Omental fat pad (tissue), 4 donors: ENCODE measurements at places on chromosomes 4 and X.

- DNase-seq, result no peak
Measured at GRCh38 chr4:7860600-7861163, 79.0 kb downstream of the AFAP1 start.

DNA sequence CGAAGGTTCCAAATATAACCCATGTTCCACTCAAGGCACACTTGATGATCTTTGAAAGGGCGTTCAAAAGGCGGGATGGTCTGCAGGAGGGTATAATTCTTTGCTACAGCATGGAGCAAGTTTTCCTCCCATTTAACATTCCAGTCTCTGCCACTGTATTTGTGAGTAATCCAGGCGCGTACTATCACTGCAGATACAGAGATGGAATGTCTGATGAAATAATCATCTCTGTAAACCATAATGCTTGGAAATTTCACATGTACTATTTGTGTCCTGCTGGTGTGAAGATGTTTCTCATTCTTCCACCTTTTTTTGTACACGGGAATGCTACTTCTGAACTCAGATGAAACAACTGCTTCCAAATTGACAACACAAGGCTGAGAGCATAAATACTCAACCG, 15.5 kb downstream of the SEL1L3 start:
- no peak for DNase-seq

DNA sequence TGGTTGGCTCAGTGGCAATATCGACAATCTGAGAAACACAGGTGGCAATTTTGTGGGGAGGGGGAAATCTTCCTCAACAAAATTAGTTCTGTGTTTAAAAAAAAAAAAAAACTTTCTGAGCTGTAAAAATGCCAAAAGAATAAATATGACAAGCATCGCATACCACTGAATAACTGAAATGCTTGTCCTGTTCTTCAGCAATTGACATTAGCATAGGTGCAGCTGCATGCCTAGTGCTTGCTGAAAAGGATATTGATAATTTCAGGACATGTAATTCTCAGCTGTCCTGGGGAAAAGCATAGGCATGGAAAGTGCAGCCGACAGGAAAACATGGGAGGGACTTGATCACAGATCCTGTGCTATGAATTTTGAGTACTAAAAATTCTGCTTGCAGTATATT, 147.2 kb downstream of the SOWAHB start:
- DNase-seq, result no peak

DNA sequence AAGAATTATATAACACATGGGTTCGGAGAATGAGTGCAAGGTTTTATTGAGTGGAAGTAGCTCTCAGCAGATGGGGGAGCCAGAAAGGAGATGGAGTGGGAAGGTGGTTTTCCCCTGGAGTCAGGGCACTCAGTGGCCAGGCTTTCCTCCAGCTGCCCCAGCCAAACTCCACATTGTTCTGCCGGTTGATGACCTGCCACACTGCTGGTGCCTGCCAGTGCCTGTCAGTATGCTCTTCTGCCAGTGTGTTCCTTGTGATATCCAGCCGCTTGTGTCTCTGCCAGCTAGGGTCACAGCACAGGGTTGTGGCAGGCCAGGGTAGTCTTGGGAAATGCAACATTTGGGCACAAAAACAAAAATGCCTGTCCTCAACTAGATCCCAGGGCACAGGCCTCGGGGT, 604.8 kb upstream of the TECRL start:
- no peak for DNase-seq

- DNase-seq, result no peak
Measured at GRCh38 chrX:150223176-150224015, 139.7 kb upstream of the MAMLD1 start.

DNA sequence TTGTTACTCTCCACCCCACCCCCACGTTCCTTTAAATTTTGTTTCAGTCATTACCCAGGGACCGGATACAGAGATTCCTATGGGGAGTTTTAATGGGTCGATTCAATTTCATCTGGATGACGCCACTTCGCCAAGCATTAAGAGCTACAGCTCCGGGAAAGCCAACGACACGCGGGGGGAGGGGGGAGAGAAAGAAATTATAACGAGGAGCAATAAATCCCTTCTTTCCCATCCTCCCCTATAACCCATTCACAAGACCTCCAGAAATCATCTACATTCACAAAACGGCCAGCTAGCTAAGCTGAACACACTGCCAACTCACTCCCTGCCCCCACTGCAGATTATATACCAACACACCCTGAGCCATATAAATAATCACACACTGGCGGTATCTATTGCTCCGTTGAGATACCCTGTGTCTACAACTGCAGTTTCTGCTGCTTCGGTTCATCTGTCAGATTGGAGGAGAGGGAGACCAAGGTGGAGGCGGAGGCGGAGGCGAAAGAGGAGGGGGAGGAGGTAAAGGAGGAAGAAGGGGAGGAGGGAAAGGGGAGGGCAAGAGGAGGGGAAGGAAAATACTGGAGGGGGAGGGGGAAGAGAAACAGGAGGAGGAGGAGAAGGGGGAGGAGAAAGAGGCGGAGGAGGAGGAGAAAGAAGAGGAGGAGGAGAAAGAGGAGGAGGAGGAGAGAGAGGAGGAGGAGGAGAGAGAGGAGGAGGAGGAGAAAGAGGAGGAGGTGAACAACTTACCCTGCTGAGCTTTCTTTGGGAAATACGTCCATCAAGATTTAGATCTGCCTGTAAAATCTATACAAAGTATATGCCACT, 113.9 kb upstream of the VAMP7 start:
- DNase-seq, result no peak

GRCh38 chr4:168575473-168575872, 78.6 kb downstream of the PALLD start:
- no peak for DNase-seq

DNA sequence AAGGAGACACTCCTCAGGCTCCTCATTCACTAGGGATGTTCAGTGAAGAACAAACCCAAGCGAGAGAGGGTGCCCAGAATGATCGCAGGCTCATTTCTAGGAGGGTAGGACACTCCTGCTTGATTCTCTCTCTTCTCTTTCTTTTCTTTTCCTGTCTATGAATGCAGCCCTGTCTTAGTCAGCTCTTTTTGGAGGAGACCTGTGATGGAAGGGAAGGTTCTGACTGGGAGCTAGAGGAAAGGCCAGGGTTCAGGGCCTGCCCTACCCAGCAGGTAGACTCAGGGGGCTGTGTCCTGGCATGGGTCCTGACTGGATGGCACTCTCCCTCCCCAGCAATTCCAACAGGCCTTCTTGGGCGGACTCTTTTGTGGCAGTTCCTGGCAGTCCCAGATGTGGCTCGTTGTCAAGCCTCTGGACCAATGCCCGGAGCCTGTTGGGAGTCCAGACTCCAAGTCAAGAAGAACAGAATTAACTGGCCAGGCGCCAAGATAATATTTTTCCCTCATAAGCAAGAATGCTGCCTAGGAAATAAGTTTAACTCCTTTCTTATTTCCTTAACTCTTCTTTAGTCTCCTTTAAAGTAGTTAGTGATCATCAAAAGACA, 139.4 kb upstream of the SCML1 start:
- peak; percentile 29 for DNase-seq

DNA sequence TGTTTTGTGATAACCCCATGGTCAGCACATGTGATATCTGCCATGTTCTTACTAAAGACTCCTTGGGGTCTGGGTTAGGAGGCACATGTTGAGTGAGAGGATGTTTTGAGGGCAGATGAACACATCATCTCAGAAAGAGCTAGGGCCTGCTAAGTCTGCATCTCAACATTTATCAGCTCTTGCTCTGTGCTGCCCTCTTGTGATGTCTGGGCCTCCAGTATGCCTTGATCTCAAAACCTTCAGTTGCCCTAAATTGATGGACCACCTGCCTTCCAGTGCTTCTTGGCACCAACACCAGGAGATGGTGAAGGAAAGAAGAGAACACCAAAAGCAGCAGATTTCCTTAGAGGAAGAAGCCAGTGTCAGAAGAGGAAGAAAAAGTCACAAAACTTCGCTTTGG, 22.5 kb downstream of the MID1 start:
- DNase-seq, result no peak

- DNase-seq, result no peak
Measured at GRCh38 chr4:127261476-127261875, 371.3 kb upstream of the INTU start.

DNA sequence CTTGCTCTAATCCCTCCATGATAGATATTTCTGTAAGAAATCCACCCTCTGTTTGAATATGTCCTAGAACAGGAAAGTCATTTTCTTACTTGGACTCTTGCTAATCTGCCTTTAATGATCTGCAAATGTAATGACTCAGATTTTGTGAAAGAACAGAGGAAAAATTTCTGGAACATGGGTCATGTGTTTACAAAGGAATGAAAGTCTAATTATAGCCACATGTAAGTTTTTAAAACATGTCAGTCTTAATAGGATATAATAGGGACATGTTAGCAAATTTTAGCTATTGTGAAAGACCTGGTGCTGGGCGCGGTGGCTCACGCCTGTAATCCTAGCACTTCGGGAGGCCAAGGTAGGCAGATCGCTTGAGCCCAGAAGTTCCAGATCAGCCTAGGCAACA, 47.6 kb downstream of the GRK4 start:
- DNase-seq, result no peak

GRCh38 chr4:118680808-118681207, 4.4 kb upstream of the METTL14 start:
- DNase-seq, result no peak

GRCh38 chr4:138773321-138773720, 242.3 kb upstream of the NOCT start:
- DNase-seq, result no peak
